ENCODE measurements at places on chromosomes 12 and 14. TPM values are rescaled to one million over a fixed set of nuclear protein-coding genes. Genes with fewer than 3 reads are reported as not detected.

- DNase-seq = no peak
- no peaks in the 10 kb centered on the region for H3K27me3 ChIP-seq
- H3K4me3 ChIP-seq = no peak overlapping the region
- no peak overlapping the region for H3K27ac ChIP-seq
- H3K4me1 ChIP-seq = no peaks in the 10 kb centered on the region
- peaks cover 17% of the 10 kb centered on the region for H3K36me3 ChIP-seq
These were observed 33.0 kb downstream of the P2RX2 start for GRCh38 chr12:132651444-132652100.

DNA sequence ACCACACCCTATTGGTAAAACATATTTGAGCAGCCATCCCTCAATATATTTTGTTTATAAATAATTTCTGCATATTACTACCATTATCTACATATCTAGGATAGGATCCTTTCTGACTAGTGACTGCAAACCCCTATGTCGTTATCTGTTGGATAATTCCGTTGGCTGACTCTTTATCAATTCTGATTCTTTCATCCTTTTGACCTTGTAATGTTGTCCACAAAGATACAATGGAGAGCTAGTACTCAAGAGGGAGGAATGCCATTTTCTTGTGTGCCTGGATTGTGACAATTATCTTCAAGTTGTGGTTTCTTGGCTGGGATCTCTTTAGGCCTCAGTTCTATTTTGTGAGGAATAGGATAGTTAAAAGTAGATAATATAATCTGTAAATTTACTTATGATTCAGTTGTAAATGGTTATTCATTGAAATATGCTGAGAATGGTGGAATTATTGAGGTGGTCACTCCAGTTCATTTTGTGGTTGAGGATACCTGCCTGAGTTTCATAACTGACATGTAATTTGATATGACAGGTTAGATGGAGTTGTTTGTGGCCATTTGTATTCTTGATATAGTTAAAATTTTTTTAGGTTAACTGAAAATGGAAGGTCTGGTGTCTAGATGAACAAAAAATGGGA is 10.1 kb downstream of the CHST11 start:
- H3K4me1 ChIP-seq = peaks cover 4% of the 10 kb centered on the region
- H3K4me3 ChIP-seq = no peak overlapping the region
- H3K27ac ChIP-seq = no peak overlapping the region

The FGD4 gene
- total RNA-seq = 5.0 TPM

GRCh38 chr12:3600039-3600720 is 109.2 kb downstream of the PRMT8 start:
- no peak for DNase-seq
- no peaks in the 10 kb centered on the region for H3K4me1 ChIP-seq
- H3K27ac ChIP-seq = no peak overlapping the region
- H3K4me3 ChIP-seq = no peak overlapping the region

DNA sequence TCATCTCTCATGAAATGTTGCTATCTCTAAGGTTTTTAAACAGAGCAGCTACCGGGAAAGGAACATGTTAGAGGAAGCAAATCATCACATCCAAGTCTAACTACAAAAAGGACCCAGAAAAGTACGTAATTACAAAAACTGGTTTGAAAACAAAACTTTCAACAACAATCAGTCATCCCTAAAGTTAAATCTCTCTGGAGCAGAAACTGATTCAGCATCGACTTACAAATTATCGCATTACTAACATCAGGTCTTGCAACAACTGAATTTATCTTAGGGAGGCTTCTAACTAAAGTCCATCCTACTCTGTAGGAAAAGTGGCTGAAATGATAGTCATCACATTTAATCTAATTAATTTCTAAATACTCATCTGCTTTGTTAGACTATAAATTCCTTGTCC is 137.0 kb downstream of the MED13L start:
- no peak overlapping the region for H3K4me3 ChIP-seq
- H3K4me1 ChIP-seq = peaks cover 75% of the 10 kb centered on the region
- H3K36me3 ChIP-seq = no peaks in the 10 kb centered on the region
- peak overlapping the region; percentile 56 for H3K27ac ChIP-seq
- H3K27me3 ChIP-seq = no peaks in the 10 kb centered on the region
- no peak for DNase-seq

The OLR1 gene
- 0.74 TPM for total RNA-seq

DNA sequence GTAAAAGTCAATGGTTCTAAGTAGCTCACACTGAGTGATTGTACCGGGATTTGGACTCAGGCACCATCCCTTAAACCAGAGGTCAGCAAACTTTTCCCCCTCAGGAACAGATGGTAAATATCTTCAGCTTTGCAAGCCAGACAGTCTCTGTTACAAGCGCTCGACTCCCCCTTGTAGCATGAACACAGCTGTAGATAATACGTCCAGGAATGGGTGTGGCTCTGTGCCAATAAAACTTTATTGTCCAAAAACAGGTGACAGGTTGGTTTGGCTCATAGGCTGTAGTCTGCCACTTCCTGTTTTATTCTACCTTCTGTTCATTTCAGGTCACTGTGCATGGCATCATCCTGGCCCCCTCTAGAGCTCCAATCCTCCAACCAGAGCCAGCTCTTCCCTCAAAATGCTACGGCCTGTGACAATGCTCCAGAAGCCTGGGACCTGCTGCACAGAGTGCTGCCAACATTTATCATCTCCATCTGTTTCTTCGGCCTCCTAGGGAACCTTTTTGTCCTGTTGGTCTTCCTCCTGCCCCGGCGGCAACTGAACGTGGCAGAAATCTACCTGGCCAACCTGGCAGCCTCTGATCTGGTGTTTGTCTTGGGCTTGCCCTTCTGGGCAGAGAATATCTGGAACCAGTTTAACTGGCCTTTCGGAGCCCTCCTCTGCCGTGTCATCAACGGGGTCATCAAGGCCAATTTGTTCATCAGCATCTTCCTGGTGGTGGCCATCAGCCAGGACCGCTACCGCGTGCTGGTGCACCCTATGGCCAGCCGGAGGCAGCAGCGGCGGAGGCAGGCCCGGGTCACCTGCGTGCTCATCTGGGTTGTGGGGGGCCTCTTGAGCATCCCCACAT is 7.6 kb downstream of the BDKRB1 start:
- H3K27ac ChIP-seq = no peak overlapping the region
- no peaks in the 10 kb centered on the region for H3K4me1 ChIP-seq

All from Panc1 (cell line).